ENCODE measurements at places on chromosomes 16 and 17. TPM values are rescaled to one million over a fixed set of nuclear protein-coding genes. Genes with fewer than 3 reads are reported as not detected.

DNA sequence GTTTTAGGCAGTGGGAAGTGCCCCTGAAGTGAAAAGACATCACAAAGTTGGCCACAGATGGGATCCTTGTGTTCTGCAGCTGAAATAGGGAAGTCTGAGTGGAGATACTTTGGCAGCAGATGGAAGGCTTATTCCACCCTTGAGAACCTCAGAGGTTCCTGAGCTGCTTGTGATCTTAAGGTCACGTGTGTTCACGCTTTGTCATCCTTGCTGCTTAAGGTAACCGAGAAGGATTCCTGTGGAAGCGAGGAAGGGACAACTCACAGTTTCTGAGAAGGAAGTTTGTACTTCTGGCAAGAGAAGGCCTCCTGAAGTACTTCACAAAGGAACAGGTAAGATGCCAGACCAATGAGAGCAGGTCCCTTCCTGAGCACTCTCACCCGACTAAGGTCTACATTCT, 12.2 kb downstream of the ADAP2 start:
- no peak for DNase-seq

ACSM5 gene
- not detected for total RNA-seq

IGF2BP1 gene
- 0.28 TPM for total RNA-seq

CTRB1 gene
- not detected for total RNA-seq

GRCh38 chr16:68951991-68952877, 108.9 kb downstream of the TANGO6 start:
- DNase-seq = no peak

CNTNAP1 gene
- 1.2 TPM for total RNA-seq

DNA sequence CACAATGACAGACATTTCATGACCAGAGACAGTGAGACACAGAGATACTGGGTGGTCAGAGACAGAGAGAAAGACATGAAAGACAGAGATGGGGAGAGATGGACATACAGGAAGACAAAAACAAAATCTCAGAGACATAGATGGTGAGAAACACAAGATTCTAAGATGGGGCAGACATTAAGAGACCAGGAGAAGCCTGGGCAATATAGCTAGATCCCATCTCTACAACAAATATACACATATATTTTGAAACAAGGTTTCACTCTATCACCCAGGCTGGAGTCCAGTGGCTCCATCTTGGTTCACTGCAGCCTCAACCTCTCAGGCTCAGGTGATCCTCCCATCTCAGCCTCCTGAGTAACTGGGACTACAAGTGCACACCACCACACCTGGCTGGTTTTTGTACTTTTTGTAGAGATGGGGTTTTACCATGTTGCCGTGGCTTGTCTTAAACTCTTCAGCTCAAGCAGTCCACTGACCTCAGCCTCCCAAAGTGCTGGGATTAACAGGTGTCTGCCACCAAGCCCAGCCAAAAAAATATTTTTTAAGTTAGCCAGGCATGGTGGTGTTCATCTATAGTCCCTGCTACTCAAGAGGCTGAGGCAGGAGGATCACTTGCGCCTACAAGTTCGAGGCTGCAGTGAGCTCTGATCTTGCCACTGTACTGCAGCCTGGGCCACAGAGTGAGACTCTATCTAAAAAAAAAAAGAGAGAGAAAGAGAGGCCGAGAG, 2.1 kb downstream of the SEPTIN1 start:
- DNase-seq = no peak

GRCh38 chr17:4938688-4939545, 929 bp downstream of the SLC25A11 start:
- no peak for DNase-seq

KRT16 gene
- total RNA-seq = not detected

- DNase-seq = no peak
These were observed 2.8 kb upstream of the ROGDI start for GRCh38 chr16:4805231-4805630.

DNA sequence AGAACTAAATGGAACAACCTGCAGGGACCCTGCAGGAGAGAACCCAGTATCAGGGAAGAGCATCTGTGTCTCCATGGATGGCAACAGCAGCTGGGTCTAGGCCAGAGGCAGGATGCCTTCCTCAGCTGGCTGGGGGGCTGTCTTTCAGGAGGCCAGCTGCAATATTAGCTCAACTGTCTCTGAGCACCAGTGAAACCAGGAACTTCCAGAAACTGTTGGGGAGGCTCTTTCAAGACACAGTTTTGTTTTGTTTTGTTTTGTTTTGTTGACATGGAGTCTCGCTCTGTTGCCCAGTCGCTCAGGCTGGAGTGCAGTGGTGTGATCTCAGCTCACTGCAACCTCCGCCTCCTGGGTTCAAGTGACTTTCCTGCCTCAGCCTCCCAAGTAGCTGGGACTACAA, 7.6 kb downstream of the GPR142 start:
- DNase-seq = no peak

C16orf74 gene
- total RNA-seq = 1.3 TPM

- no peak for DNase-seq
These were observed 46.9 kb downstream of the PIMREG start for GRCh38 chr17:6491071-6491700.

C17orf67 gene
- total RNA-seq = 3.2 TPM

P2RX5 gene
- total RNA-seq = 9.8 TPM

DNA sequence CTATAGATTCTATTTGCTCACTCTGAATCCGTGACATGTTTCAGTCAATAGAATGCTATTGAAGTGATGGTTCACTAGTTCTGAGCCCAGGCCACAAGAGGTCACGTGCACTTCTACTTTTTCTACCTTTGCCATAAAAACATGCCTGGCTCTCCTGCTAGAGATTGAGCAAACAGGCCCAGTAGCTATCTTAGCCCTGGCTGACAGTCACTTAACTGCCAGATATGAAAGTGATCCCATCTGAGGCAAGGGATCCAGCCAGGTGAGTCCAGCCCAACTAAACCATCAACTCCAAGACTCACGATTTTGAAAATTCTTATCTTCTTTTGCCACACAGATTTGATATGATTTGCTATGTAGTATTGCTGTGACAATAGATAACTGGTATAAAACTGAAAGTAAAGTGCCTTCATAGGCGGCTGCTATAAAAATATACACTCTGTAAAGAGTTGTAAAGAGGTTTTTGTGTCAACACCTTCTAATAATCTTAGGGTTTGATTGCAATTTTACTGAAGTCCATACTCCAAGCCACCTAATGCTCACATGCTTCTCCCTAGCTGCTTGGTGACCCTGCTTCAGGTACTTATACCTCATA, 937.7 kb upstream of the SOX9 start:
- DNase-seq = no peak

EPOP gene
- total RNA-seq = 50.0 TPM

- DNase-seq = no peak
These were observed 318 bp upstream of the RBL2 start for GRCh38 chr16:53433930-53434376.

TMEM114 gene
- not detected for total RNA-seq

GRCh38 chr16:86099326-86099725, 200.4 kb downstream of the IRF8 start:
- no peak for DNase-seq

TP53TG3F gene
- not detected for total RNA-seq

RNF227 gene
- 4.4 TPM for total RNA-seq

DNA sequence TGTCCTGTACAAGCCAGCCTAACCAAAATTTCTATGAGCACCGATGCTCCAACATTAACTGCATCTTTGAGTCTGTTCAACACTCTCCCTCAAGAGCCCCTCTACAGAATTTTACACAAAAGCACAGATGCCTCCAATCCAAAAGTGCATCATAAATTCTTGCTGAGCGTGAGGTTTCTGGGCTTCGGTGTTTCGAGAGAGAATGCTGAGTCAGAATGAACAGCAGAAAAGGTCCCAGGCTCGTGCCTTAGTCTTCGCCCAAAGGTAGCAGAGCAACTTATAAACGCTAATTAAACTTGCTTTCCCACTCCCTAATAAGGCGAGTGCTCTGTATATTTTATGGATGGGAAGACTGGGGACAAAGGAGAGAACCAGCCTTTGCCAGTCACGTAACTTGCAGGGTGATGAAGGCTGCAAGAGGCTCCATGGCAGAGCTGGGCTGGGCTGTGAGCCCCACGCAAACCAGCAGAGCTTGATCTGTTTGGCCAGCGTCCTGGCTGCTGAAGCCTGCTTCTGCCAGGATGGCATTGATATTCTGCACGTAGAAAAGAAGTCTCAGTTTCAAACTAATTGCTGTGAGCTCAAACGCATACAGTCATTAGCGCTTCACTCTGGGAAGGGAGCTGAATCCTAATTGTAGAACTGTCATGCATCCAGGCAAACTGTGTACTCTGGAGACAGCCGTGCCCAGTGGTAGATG, 138.5 kb downstream of the DNAH9 start:
- no peak for DNase-seq

DNA sequence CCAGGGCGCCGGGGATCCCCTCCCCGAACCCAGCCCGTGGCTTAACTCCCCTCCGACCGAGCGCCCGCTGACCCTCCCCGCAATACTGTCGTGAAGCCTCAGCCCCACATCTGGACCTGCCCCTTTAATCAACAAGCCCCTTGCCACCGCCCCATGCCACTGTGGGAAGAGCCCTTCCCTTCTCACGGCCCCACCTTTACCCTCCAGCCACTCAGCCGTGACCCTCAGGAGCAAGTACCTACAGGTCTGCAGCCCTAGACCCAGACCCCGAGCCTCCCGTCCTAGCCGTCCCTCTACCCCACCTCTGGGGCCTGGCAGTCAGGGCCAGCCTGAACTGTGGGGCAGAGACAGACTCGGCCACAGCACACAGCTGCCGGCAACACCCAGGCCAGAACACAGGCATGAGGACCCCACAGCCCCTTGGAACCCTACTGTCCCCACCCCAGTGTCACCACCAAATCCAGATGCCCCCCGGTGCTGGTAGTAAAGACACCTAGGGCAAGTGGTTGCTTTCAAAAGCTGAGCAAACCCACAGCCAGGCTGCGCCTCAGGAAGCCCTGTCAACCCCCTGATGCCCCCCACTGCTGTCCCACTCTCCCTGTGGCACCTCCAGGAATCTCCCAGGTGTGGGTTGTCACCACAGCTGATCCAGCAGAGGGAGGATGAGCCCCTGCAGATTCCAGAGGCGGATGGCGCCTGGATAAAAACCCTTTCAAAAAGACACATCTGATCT, 1.4 kb downstream of the NXPH3 start:
- no peak for DNase-seq

DNA sequence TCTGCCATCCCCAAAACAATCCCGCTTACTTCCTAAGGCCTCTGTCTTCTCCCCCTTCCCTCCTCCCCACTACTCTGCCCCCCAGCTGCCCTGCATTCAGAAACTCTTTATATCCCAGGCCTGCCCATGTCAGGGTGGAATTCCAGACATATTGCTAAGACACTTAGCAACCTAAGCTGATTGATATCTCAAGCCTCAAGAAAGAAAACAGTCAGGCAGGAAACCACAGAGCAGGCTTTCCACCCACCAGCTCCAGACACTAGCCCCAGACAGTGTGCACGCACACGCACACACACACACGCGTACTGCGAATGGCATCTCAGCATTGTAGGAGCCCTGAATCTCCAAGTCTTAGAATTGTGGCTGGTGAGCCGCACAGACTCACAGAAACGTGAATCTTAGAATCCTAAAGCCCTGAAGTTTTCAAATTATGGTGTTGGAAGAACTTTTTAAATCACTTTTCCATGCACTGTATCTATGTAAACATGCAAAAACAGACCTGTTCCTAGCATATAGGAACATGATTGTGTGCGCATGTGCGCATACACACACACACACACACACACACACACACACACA, 8.8 kb upstream of the LPCAT2 start:
- no peak for DNase-seq

DNA sequence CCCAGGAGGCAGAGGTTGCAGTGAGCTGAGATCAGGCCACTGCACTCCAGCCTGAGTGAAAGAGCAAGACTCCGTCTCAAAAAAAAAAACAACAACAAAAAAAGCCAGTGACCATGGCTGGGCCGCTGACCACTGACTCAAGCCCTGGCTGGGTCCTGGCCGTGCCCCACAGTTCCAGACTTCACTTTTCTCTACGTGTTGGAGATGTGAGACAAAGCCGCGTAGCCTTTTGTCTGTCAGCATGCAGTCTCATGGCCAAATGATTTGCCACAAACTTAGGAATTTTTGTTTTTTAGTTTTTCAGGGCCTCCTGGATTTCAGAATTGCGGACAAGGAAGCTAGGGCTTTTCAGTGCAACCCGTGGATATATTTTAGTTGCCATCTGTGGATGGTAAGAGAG, 89.3 kb upstream of the CIBAR2 start:
- DNase-seq = no peak

- DNase-seq = no peak
These were observed 40.9 kb upstream of the ICAM2 start for GRCh38 chr17:64061178-64061898.

- no peak for DNase-seq
These were observed 84.5 kb downstream of the SOX9 start for GRCh38 chr17:72205357-72205756.

DNA sequence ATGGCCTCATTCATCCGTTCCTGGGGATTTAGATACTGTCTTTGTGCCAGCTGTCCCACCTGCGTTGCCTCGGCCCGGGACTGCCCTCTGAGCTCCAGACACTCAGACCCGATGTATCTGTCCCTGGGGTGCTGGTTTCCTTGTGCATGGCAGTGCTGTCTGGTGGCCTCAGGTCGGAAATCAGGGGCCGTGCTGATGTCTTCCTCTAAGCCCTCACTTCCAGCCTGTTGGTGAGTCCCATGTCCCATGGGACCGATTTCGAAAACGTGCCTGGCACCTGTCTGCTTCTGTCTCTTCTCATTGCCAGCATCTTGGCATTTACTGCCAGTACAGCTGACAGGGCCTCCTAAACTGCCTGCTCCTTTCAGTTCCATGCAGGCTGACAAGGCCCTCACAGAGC, 22.1 kb downstream of the NT5M start:
- DNase-seq = no peak

DNA sequence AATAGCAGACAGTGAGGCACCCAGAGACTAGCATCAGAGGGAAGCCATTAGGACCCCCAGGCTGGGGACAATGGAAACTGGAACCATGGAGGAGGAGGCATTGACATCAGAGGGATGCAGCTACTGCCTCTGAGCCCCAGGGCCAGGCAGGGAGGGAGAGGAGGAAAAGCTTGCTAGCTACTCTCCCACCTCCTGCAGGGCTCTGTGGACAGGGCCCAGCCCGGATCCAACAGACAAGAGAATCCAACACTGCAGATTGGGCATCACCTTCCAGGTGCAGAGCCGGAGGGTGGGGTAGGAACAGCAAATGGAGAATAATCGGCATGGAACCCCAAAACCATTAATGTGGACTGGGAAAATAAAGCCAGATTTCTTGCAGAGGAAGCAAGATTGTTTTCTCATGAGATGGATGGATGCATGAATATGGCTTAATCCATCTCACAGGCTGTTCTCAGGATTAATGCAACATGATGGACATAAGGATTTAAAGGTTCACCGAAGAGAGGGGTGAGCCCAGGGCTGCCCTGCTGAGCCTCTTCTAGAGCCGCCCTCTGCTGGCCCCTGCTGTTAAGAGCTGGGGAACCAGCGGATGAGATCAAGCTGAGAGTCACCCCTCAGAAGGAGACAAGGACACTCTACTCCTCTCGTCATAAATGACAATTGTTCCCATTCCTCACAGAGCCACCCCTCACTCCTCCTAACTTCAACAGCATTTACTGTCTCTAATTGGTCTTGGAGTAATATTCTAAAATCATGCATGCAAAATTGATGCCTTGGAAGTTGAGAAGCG, 48.8 kb downstream of the DNAH3 start:
- DNase-seq = peak; percentile 1

Measured in CD8-positive, alpha-beta memory T cell (primary cell).